ENCODE measurements at places on chromosomes 2 and 18.

DNA sequence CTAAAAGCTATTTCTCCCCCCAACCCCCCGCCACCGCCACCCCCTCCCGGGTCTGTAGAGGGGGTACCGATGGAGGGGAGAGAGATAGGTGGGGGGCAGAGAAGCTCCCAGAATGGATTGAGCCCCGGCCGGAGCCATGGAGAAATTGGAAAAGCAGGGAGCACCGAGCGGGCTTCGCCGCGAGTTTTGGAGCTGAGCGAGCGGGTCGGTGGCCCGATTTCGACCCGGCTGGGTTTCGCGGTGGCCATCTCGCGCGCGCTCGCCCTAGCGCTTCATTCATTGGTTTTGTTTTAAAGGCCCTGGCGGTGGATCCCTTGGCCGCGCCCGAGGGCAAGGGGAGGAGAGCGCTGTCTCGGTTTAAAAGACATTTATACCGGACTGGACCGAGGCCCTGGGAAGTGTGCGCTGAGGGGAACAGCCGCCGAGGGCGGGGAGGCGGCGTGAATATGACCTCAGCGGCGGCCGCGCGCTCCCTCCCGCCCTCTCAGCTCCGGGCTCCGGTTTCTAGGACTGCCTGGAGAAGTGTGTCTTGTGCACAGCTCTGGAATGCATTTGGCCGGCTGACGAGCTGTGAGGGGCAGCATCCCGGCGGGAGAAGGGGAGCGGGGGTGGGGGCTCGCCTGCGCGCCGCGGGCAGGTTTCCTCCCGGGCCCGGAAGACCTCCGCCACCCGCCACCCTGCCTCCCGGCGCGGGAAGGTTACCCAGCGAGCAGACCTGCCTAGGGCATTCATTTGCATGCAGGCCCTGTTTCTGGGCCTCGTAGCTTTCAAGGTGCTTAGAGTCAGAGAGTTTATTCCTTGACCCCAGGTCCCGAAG is 1.7 kb upstream of the SMAD7 start:
- peak; percentile 71 for DNase-seq

- DNase-seq, result no peak
Observed at GRCh38 chr2:11250400-11251196, 93.8 kb downstream of the ROCK2 start.

GRCh38 chr18:40313030-40313642 is 1641.9 kb upstream of the PIK3C3 start:
- no peak for DNase-seq

DNA sequence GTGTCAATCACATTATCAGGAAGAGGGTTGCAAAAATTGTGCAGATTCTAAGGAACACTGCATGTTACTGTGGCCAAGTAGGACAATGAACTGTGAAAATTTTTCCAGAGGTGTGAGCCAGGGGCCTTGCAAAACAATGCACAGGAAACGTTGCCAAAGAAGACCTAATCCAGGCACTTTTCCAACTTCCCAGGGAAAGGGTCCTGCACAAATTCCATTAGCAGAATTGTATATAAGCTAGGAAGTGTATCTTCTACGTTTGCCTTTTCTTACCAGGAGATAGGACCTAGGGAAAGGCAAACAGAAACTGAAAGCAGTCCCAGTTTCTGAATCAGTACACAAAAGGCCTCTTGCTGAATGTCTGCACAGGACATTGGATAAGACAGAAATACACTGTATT is 1888.3 kb upstream of the CELF4 start:
- no peak for DNase-seq

- no peak for DNase-seq
Observed at GRCh38 chr2:71669058-71669456, 215.7 kb downstream of the DYSF start.

DNA sequence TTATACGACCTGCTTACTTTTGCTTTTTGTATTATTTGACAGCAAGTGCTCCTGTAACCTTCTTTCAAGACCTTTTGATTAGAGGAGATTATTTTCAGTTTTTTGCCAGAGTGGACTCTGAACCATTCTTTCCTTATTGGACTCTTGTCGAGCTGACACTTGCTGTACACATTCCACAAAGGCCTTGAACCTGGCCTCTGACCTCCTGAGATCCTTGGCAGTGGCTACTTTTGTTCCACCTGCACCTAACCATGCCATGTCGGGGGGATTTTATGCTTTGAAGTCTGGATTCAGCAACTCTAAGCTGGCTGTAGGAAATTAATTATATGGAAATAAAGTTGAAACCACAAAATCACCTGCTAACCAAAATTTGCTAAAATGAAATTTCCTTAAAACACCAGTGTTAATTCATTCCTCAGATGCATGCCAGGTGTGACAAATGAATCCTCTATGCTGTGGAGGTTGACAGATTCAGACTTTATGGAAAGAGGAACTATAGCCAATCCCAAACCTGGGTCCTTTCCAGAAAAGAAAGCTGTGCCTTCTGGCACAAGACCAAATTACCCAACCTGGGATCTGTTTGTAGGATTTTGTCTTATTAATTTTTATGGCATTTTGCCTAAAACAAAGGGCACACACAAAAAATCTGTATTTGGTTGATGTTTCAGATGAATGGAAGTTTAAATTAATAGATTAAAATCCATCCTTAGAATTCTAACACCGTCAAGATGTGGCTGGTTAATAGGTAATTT is 110.4 kb downstream of the CDC42EP3 start:
- DNase-seq, result no peak

GRCh38 chr2:152606081-152606480 is 111.2 kb downstream of the PRPF40A start:
- no peak for DNase-seq

- DNase-seq, result no peak
Observed at GRCh38 chr2:64989982-64990614, 899 bp downstream of the SLC1A4 start.

DNA sequence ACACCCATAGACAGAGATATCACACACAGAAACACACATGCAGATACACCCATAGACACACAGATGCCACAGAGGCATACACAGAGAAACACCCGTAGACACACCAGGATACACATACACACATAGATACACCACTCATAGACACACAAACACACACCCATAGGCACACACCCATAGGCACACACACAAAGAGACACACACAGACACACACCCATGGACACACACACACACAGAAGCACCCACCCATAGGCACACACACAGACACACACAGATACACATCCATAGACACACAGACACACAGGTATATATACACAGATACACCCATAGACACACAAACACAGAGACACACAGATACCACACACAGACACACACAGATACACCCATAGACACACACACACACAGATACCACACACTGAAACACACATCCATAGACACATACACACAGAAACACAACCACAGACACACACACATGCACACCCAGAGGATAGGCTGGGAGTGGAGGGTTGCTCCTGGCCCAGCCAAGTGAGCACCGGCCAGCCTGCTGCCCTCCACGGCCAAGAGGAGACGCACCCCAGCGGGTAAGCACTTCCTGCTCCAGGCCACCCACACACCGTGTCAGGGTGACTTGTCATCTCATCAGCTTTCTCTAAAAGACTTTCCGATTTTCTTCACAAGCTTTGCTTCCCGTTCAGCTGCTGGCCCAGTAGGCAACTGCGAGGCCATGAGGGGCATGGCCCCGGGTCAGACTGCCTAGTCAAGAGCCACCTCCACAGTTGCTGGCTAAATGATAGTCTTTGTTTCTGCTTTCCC is 14.1 kb upstream of the CNNM3 start:
- DNase-seq, result peak; percentile 73

GRCh38 chr2:175567435-175568061 is 386.0 kb upstream of the ATP5MC3 start:
- DNase-seq, result no peak

GRCh38 chr2:60483401-60483800 is 70.1 kb downstream of the BCL11A start:
- no peak for DNase-seq

Measured in activated T-cell treated with anti-CD3 and anti-CD28 coated beads, Interleukin-2, amount 50 U/mL, for 48 hours (primary cell).